ENCODE measurements at places on chromosomes 5 and 9.
A peak's percentile ranks its signal among the peaks of the same experiment; 100 is the strongest.

DNA sequence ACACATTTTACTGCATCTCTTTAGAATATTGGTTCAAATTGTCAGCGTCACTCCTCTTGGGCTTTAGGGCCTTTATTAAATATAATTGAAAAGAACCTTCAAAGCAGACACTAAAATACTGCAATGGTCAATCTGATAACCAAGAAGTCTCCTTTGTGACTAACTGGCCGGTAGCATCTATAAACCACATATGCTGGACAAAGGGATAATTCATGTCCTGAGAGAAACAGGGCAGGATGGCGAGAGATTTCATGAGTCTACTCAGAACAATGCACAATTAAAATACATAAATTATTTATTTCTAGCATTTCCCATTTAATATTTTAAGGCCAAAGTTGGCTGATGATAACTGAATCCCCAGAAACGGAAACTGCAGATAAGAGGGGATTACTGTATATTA lies 1083.4 kb upstream of the CDH18 start:
- no peak for DNase-seq

GRCh38 chr5:103894882-103895281 lies 332.3 kb upstream of the NUDT12 start:
- peak; percentile 12 for DNase-seq

DNA sequence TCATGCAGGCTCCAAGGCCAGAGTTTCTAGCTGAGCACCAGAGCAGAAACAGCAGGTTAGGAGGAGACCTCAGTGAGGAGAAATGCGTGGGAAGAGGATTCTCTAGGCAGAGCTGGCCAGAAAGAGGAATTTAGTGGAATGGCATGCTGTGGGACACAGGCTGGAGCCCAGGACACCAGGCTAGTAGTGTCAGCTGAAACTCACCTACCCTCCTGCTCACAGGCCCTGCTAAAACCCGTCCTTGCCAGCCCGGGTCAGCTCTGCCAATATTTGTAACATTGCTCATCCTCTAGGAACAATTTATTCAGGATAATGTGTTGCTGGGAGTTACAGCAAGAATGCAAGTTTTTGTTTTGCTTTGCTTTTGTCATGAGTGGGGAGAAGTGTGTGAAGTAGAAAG lies 40.2 kb upstream of the AGXT2 start:
- no peak for DNase-seq

DNA sequence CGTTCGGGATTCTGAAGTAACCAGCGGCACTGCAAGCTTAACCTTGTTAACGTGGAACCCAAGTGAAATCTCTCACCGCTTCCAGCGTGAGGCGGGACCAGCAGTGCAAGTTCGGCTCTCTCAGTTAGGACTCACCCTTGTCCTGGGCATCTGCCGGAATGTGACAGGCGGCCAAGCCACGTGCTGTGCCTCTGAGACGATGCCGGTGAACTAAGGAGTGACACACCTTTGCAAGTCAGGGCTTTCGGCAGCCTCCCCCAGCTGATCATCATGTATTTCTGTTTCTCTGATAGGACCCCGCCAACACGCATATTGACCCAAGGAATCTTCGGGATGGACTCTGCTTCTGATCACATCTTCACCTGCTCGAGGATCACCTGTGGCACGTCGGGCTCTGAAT lies 415.0 kb upstream of the IRX1 start:
- no peak for DNase-seq

GRCh38 chr9:130200038-130200849 lies 28.0 kb downstream of the NCS1 start:
- peak; percentile 49 for DNase-seq

DNA sequence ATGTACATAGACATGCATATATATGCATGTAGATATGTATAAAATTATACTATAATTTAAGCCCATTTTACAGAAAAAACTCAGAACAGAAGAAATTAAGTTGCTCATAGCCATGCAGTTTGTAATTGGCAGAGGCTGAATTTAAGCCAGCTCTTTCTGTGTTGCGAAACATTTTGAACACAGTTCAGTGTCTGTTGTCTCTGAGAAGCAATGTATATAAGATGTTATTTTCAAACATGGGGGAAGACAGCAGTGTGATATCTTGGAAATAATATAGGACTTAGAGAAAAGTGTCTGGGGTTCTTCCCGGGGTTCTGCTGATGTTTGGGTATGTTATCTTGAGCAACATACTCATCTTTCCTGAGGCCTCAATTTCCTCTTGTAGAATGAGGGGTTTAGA lies 37.6 kb downstream of the SVEP1 start:
- no peak for DNase-seq

DNA sequence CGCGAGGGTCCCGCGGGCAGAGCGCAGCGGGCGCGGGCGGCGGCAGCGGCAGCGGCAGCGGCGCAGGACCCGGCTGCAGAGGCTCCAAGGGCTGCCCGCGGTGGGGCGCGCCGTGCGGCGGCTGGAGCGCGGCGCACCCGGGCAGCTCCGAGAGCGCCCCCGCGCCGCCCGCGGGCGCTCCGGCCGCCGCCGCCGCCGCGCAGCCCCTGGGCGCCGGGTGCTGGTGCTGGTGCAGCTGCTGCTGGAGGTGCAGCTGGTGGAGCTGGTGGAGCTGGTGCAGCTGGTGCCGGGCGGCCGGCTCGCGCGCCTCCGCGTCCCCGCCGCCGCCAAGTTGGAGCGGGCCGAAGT lies 644 bp downstream of the IER5L start:
- no peak for DNase-seq

- peak; percentile 52 for DNase-seq
Observed at GRCh38 chr9:114616684-114617520, 5.8 kb downstream of the TMEM268 start.

DNA sequence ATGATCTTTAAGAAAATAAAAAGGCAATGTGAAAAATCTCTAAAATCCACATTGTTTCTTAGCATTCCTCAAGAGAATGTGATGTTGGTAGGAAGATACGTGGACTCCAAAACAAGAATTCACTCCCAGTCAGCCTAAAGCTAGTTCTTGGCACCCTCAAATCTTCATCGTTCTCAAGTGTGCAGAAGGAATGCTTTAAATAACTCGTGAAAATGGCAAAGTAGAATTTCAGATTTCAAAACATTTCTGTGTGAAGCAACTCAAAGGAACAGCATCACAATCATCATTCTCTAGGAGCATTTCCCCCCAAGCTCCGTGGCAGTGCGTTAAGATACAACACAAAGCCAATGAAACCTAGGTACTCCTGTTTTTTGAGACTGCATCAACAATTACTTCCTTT lies 185.1 kb upstream of the DMAC1 start:
- no peak for DNase-seq

- no peak for DNase-seq
Observed at GRCh38 chr5:97888439-97888838, 705.4 kb upstream of the RIOK2 start.

- DNase-seq, result no peak
Observed at GRCh38 chr9:129676975-129677374, 11.5 kb downstream of the PRRX2 start.

GRCh38 chr5:59132131-59132530 lies 549.3 kb downstream of the RAB3C start:
- DNase-seq, result no peak

DNA sequence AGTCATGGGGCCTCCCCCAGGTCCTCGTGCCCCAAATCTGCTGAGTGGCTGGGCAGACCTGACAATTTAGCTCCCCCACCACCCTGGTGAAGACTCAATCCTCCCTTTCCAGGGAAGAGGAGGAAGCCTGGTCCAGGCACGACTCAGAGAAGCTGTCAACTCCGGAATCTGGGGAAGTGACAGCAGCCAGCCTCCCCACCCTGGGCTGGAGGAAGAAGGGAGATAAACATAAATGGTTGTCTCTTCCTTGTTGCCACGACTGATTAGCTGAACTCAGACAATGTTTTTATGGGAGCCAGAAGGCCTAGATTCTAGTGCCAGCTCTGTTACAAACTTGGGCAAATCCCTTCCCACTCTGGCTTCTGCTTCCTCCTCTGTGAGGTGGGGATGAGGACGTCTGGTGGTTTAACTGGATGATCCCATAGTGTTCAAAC lies 15.4 kb downstream of the CCDC69 start:
- no peak for DNase-seq

- DNase-seq, result no peak
Observed at GRCh38 chr9:69885931-69886330, 65.3 kb downstream of the CFAP95 start.

DNA sequence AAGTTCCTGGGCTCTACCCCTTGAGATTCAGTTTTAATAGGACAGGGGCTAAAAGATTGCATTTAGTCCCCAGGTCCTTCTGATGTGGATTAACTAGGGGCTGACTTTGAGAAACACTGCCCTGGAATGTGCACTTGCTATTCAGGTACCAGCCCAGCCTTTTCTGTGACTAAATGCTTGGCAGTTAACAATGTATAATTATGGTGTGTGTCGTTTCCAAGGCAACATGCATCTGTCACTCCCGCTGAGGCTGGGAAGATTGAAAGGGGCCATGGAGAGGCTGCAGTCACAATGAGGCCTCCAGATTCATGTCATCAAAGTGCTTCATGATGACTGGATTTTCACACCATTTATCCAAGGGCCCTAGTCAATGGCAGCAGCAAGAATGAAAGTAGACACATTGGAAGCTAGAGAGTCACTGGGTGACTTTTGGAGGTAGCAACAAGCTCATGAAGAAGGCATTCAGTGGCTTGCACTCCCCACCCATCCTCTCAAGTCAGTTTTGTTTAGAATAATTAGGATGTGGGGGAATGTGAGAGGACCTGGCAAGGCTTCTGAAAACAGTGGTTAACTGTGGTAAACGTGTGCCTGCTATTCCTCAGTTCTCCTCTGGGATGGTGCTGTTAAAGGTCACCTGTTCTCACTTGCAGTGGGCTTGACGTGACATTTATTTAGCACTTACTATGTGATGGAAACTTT lies 28.3 kb downstream of the RAI14 start:
- no peak for DNase-seq

GRCh38 chr5:126686451-126687126 lies 85.8 kb downstream of the PHAX start:
- DNase-seq, result no peak

GRCh38 chr5:77012601-77013000 lies 17.6 kb upstream of the AGGF1 start:
- DNase-seq, result no peak

- DNase-seq, result no peak
Observed at GRCh38 chr5:120236360-120236759, 227.7 kb upstream of the PRR16 start.

GRCh38 chr5:83097689-83098231 lies 20.4 kb downstream of the XRCC4 start:
- DNase-seq, result no peak

DNA sequence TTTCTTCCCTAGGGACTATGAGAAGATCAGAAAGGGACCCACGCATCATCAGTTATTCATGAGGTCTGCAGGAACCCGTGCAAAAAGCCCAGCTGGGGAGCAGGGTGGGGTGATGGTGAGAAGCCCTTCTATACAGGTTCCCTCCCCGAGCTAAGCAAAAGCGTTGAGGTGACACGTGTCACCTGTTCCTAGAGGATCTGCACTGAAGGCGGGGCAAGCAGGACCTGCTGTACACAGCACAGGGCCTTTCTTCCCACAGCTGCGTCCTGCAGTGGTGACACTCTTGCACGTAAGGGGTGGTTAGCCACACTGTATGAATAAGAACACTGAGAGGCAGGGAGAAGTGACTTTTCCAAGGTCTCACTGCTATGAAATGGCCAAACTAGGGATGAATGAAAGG lies 37.2 kb upstream of the SH3PXD2B start:
- no peak for DNase-seq

- no peak for DNase-seq
Observed at GRCh38 chr9:130561056-130561455, 18.3 kb upstream of the FUBP3 start.

GRCh38 chr9:38345851-38346755 lies 46.4 kb upstream of the ALDH1B1 start:
- no peak for DNase-seq

GRCh38 chr5:110853267-110853666 lies 114.5 kb downstream of the SLC25A46 start:
- DNase-seq, result no peak

GRCh38 chr5:55437452-55437851 lies 97.3 kb downstream of the PLPP1 start:
- DNase-seq, result no peak

DNA sequence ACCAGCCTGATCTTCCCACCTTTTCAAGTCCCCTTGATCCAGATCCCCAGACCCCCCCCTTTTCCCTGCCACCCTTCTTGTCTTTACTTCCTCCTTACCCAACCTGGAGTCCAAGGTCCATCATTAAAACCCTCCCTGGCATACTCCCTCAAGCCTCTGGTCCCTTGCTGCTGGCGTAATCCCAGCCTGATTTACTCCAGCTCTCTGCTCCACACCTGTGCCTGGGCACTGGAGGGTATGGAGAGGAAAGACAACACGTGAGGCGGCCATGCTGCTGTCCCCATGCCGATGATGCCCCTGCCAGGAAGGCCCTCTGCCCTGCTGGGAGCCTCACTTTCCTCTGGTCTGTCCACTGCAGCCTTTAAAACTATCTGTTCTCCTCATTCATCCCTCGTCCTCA lies 5.1 kb downstream of the B4GALT7 start:
- DNase-seq, result no peak

DNA sequence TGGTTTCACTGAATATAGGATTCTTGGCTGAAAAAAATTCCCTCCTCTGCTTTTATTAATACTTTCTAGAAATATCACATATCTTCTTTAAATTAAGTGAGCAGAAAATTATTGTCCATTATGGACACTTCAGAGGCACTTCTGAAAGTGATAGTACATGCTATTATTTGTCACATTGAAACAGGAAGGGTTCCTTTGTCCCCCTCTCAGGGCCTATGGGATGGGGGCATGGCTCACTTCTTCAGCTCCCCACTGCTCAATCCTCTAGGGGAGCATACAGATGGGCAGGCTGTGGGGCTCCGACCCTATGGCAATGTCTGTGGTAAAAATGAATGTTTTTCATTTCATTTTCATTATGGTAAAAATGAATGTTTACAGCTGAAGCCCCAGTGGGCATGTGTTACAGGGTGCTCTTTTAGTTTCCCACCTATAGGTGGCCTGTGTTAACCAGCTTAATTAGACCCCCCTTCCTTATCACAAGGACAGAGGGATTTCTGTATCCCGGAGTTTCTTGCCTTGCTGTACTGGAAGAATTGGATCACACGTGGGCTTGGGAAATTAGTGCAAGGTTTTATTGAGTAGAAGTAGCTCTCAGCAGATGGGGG lies 1225.2 kb downstream of the PTPRD start:
- DNase-seq, result no peak

GRCh38 chr9:130682421-130683121 lies 11.0 kb upstream of the EXOSC2 start:
- peak; percentile 52 for DNase-seq

GRCh38 chr9:107274953-107275422 lies 8.1 kb upstream of the RAD23B start:
- DNase-seq, result no peak

GRCh38 chr9:97575673-97576200 lies 57.4 kb downstream of the TSTD2 start:
- no peak for DNase-seq

GRCh38 chr9:127218818-127219217 lies 45.8 kb upstream of the GARNL3 start:
- no peak for DNase-seq

GRCh38 chr5:112643339-112643971 lies 94.2 kb upstream of the APC start:
- DNase-seq, result no peak

GRCh38 chr5:132296412-132297016 lies 2.3 kb downstream of the SLC22A4 start:
- no peak for DNase-seq

GRCh38 chr5:132250547-132250946 lies 6.9 kb upstream of the PDLIM4 start:
- no peak for DNase-seq

GRCh38 chr5:153988510-153988909 lies 50.2 kb downstream of the FAM114A2 start:
- no peak for DNase-seq

- DNase-seq, result no peak
Observed at GRCh38 chr5:5941486-5941885, 436.9 kb downstream of the MED10 start.
